Fibroblast of skin of scalp (primary cell): ENCODE measurements at places on chromosomes 2 and 18.

GRCh38 chr2:27072920-27073319, 1.5 kb upstream of the OST4 start:
- peak; percentile 55 for DNase-seq

- peak; percentile 31 for DNase-seq
Measured at GRCh38 chr2:235087832-235088495, 136.1 kb downstream of the SH3BP4 start.

GRCh38 chr18:74963820-74964446, 245.0 kb downstream of the PTGR3 start:
- DNase-seq = peak; percentile 54

DNA sequence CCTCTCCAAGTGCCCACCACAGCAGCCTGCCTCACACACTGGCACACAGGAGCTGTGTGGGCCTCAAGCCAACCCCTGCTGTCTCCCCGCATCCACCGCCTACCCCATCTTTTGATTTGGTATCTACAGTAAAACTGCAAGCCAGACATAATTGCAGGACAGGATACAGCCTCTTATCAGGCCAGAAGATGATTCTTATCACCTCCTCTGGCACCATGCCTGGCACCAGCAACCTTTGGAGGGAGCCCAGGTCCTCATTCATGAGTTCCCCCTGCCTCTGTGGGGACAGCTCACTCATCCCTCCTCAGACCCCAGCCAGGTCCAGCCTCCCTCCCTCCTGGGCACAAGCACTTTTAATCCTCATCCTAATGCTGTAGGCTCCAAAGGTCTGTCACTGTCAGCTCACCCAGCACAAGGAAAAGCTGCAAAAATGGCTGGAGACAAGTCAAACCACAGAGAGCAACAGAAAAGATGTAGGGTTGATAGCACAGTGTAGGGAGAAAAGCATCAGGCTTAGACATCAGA, 9.7 kb downstream of the RAB11FIP5 start:
- no peak for DNase-seq

- DNase-seq = no peak
Measured at GRCh38 chr2:215699018-215699417, 263.1 kb upstream of the FN1 start.

DNA sequence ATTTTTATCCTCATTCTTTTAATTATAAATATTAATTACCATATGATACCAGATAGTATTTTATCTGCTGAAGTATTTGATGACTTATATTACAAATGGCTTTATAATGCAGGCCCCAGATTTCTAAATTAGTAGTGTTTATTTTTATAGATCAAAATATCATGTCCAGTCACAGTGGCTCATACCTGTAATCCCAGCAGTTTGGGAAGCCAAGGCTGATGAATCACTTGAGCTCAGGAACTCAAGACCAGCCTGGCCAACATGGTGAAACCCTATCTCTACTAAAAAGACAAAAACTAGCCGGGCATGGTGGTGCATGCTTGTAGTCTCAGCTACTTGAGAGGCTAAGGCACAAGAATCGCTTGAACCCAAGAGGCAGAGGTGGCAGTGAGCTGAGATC, 100.1 kb upstream of the ARHGAP15 start:
- no peak for DNase-seq
